ENCODE measurements at places on chromosomes 3 and 15.

DNA sequence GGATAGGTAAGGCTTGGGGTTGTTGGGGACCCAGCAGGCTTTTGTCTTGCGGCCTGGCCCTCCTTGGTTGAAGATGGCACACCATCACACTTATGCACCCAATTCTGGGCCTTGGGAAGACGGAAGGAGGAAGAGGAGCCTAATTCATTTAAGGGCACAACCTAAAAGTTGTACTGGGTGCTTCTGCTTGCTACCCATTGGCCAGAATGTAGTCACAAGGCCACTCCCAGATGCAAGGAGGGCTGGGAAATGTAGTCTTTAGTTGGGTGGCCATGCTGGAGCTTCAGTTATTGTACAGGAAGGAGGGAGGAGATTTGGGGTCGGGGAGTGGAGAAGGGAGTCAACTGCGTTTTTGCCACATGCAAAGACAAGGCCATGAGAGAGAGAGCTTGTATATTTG, 109.2 kb downstream of the TMEM266 start:
- no peak for DNase-seq

- no peak for DNase-seq
Measured at GRCh38 chr3:98777801-98778220, 14.7 kb downstream of the ST3GAL6 start.

- DNase-seq, result no peak
Measured at GRCh38 chr3:32959371-32959770, 7.9 kb downstream of the CCR4 start.

DNA sequence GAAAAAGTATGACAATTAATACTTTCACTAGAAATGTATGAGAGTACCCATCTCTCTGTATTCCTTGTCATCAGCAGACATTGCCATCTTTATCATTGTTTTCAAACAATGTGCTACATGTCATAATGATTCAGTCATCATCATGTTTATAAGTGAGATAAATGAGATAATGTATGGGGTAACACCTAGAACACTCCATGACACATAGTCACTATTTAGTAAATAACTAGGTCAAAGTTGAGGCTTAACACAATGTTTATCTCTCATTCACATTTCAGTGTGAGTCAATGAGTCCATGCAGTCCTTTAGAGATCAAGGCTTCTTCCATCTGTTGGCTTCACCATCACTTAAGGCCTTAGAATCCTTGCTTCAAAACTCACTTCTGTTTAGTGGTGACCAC, 70.0 kb downstream of the NLGN1 start:
- no peak for DNase-seq

GRCh38 chr15:30865257-30865656, 38.5 kb upstream of the FAN1 start:
- no peak for DNase-seq

DNA sequence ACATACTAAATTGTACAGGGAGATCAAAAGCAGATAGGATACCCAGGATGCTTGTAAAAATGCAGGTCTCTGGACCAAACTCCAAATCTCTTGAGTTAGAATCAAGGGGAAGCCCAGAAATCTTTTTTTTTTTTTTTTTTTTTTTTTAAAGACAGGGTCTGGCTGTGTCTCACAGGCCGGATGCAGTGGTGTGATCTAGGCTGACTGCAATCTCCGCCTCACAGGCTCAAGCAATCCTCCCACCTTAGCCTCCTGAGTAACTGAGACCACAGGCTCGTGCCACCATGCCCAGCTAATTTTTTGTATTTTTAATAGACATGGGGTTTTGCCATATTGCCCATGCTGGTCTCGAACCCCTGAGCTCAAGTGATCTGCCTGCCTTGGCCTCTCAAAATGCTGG, 373.5 kb downstream of the SHQ1 start:
- DNase-seq, result no peak

DNA sequence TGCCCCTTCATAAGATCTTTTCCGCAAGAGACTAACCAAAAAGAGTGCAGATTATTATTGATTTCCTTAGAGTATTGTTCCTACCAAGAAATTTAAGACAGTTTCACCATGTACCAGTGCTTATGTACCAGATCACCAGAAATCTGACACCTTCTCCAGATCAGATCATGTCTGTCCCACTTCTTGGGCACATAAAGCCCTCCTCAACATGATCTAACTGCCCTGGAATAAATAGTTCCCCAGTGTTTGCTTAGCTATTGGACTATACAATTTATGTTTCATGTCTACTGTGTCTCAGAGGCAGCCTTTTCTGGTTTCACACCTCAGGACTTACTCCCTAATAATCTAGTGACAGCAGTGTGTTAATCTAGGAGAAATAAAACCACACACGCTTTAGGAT, 46.8 kb downstream of the NME9 start:
- DNase-seq, result no peak

DNA sequence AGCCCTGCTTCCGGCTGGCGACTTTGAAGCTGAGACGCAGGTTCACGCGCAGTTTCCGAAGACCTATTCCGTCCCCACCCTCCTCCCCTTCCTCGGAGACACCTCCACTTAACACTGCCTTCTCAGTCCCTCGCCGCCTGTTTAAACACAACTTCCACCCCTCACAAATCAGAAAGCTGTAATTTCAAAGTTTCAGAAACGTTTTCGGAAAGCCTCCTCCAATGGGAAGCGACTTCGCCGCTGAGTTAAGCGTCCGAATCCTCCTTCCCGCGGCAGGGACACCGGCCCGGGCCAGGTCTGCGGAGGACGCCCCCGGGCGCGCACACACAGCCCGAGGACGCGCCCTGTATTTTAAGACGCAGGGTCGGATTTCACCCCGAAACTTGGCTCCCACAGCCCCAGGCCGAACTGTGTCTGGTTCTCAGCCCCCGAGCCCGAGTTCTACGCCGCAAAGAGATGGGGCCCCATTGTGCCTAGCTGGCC, 559 bp upstream of the LRRN1 start:
- DNase-seq, result no peak

GRCh38 chr15:75920079-75920478, 16.4 kb downstream of the FBXO22 start:
- no peak for DNase-seq

GRCh38 chr3:24640330-24640877, 145.8 kb upstream of the THRB start:
- peak; percentile 19 for DNase-seq

GRCh38 chr3:106339551-106339950, 470.7 kb upstream of the CBLB start:
- peak; percentile 8 for DNase-seq

Measured in kidney capillary endothelial cell (primary cell).